A549 treated with GW870086 at 1 μM for 4 hours (cell line): ENCODE measurements at places on chromosomes 3 and 15. TPM values are rescaled to one million over a fixed set of nuclear protein-coding genes. Genes with fewer than 3 reads are reported as not detected.

FSTL1 gene
- 50.9 to 70.0 TPM (median 69.0 TPM) in 5 replicates for total RNA-seq

GPX1 gene
- total RNA-seq: 277 to 306 TPM (median 292 TPM) in 5 replicates

ALG1L2 gene
- total RNA-seq: not detected in 5 replicates

GOLGA8M gene
- total RNA-seq: 0.24 TPM in 1 of 5 replicates, not detected in the others

CPLX3 gene
- 0.07 to 0.13 TPM in 2 of 5 replicates, not detected in the others for total RNA-seq

PRR20G gene
- 0.64 to 1.1 TPM (median 0.80 TPM) in 5 replicates for total RNA-seq

UROC1 gene
- total RNA-seq: not detected in 5 replicates

MST1 gene
- 1.2 to 2.2 TPM (median 1.7 TPM) in 5 replicates for total RNA-seq

DCP1A gene
- total RNA-seq: 5.5 to 7.7 TPM (median 7.1 TPM) in 5 replicates
